Caki2 (cell line): ENCODE measurements at places on chromosomes 1 and 21. TPM values are rescaled to one million over a fixed set of nuclear protein-coding genes. Genes with fewer than 3 reads are reported as not detected.

GPR137B gene
- 0.84 and 5.9 TPM in 2 replicates for total RNA-seq

STIL gene
- total RNA-seq, result 16.6 and 40.5 TPM in 2 replicates

TRIM17 gene
- not detected in 2 replicates for total RNA-seq

ARHGAP29 gene
- 31.9 and 37.5 TPM in 2 replicates for total RNA-seq

SLC25A44 gene
- total RNA-seq, result 11.8 and 15.9 TPM in 2 replicates

GBP1 gene
- 0.07 TPM in 1 of 2 replicates, not detected in the other for total RNA-seq

ADAMTS1 gene
- 35.1 and 62.5 TPM in 2 replicates for total RNA-seq

CEP104 gene
- 15.4 and 24.9 TPM in 2 replicates for total RNA-seq

USH2A gene
- total RNA-seq, result not detected in 2 replicates

HRNR gene
- not detected in 2 replicates for total RNA-seq

CA6 gene
- total RNA-seq, result not detected in 2 replicates

CLEC20A gene
- not detected in 2 replicates for total RNA-seq

SPATA6 gene
- 1.9 and 2.9 TPM in 2 replicates for total RNA-seq

GPA33 gene
- not detected in 2 replicates for total RNA-seq

ZSWIM5 gene
- total RNA-seq, result 0.81 and 1.6 TPM in 2 replicates

ADGRL4 gene
- total RNA-seq, result not detected in 2 replicates

MT1HL1 gene
- not detected in 2 replicates for total RNA-seq

OR2T2 gene
- not detected in 2 replicates for total RNA-seq

CATSPER4 gene
- total RNA-seq, result not detected in 2 replicates

C1orf141 gene
- not detected in 2 replicates for total RNA-seq

CYP2J2 gene
- 0.20 and 4.5 TPM in 2 replicates for total RNA-seq

URB1 gene
- 9.6 TPM in 2 replicates for total RNA-seq

RGSL1 gene
- total RNA-seq, result not detected in 2 replicates

IPP gene
- 2.5 and 5.1 TPM in 2 replicates for total RNA-seq

ARMH1 gene
- not detected in 2 replicates for total RNA-seq

GPR52 gene
- not detected in 2 replicates for total RNA-seq

APOBEC4 gene
- total RNA-seq, result not detected in 2 replicates

TMEM54 gene
- total RNA-seq, result 165 and 188 TPM in 2 replicates

LCE2A gene
- total RNA-seq, result not detected in 2 replicates

ELAPOR1 gene
- total RNA-seq, result 0.88 and 1.7 TPM in 2 replicates

OR2M3 gene
- not detected in 2 replicates for total RNA-seq

GPR161 gene
- 7.2 and 7.8 TPM in 2 replicates for total RNA-seq

TNFRSF4 gene
- total RNA-seq, result not detected in 2 replicates

RALGPS2 gene
- 1.2 and 10.3 TPM in 2 replicates for total RNA-seq

CENPF gene
- 53.9 and 71.0 TPM in 2 replicates for total RNA-seq

AMY2A gene
- total RNA-seq, result not detected in 2 replicates

RGS5 gene
- total RNA-seq, result 4.0 and 4.7 TPM in 2 replicates

UBXN10 gene
- total RNA-seq, result not detected in 2 replicates

UBQLN4 gene
- total RNA-seq, result 12.4 and 36.6 TPM in 2 replicates

TSACC gene
- total RNA-seq, result 14.3 TPM in 1 of 2 replicates, not detected in the other

CD84 gene
- total RNA-seq, result not detected in 2 replicates

SV2A gene
- 0.09 TPM in 1 of 2 replicates, not detected in the other for total RNA-seq

RXFP4 gene
- total RNA-seq, result not detected in 2 replicates

EVA1C gene
- not detected in 2 replicates for total RNA-seq

PGLYRP4 gene
- not detected in 2 replicates for total RNA-seq

PRPF38A gene
- total RNA-seq, result 9.4 and 21.8 TPM in 2 replicates

SLC25A34 gene
- total RNA-seq, result 0.07 and 1.0 TPM in 2 replicates

ITGB2 gene
- total RNA-seq, result 11.9 and 12.5 TPM in 2 replicates

WDR64 gene
- not detected in 2 replicates for total RNA-seq

IL22RA1 gene
- 0.61 and 0.68 TPM in 2 replicates for total RNA-seq

F13B gene
- total RNA-seq, result not detected in 2 replicates

EPHA10 gene
- total RNA-seq, result not detected in 2 replicates
